ENCODE measurements at places on chromosomes 3 and 15.

GRCh38 chr3:145006271-145006670, 1034.6 kb downstream of the DIPK2A start:
- no peak for DNase-seq

DNA sequence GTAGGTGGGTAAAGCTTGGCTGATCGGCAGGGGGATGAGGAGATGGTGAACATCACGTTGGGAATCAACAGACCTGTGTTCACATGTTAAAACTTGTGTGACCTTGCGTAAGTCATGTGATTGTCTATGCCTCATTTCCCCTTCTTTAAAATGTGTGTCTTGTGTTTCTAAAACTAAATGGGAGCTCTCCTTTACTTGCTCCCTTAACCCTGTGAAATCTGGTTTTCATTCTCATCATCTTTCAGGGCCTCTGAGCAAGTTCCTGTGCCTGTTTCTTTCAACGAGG, 29.7 kb upstream of the IREB2 start:
- DNase-seq = no peak

- no peak for DNase-seq
These were observed 4.6 kb downstream of the ATP11B start for GRCh38 chr3:182797876-182798275.

- no peak for DNase-seq
These were observed 28.1 kb downstream of the CPNE4 start for GRCh38 chr3:132006605-132007204.

DNA sequence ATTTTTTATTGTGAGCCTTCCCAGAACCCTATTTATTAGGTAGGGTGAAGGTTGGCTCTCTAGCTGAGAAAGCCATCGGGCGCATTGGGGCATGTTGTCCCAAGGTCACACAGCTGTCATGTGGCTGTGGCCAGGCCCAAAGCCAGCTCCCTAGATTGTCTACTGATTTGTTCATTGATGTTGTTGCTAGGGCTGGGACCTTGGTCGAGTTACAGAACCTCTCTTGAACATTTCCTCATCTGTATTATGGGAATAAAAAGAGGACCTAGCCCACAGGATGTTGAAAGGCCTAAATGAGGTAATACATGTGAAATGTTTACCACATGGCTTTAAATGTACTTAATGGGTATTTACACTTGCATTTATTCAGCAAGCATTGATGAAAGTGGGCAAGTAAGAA, 252.5 kb downstream of the SUCLG2 start:
- DNase-seq = no peak

DNA sequence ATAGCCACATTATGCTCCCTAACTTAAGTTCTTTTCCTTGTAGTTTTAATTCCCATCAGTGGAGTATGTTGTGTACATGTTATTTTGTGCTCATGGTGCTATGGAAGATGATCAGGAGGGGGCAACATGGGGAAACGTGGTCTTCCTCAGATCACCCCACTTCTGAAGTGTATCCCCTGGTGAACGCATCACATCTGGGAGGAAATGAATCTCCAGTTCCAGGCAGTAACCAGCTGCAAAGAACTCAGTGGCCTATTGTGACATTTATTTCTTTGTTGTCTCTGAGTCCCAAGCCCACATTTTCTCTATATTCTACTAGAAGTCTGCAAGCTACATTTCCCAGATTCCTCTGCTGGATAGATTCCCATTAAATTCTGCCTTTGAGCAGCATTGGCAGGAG, 217.0 kb downstream of the SATB1 start:
- DNase-seq = no peak

DNA sequence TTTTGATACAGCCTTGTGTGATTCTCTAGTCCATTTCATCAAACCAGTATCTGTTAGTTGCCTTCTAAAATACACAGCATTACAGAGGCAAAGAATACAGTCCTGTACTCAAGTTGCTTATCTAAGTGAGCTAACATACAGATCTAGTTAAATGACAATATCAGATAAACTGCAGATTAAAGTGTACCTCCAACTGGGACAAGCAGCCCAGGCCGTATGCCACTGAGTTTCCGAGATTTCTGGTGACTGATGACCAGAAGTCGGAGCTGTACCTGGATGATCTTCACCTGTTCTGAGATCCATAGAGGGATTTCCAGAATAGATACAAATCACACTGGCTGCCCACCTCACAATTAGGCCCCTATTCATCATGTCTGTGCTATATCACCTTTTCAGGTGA, 6.3 kb upstream of the TRIM59 start:
- DNase-seq = no peak

DNA sequence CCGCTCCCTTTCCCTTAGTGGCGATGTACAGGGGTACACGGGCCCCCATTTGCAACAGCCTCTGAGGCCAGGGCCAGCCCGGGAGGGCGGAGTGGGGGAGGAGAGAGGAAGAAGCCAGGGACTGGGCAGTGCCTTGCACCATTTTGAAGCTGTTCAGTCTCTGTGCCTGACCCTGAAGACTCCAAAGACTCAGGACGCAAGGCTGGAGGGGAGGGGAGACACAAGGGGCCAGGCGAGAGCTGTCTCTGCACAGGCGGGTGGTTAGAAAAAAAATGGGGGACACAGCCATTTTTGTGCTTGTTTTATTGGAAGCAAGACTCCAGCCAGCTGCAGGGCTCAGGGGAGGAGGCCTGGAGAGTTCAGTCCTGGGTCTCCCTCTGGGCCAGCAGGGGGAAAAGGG, 1.6 kb downstream of the RPP25 start:
- no peak for DNase-seq

DNA sequence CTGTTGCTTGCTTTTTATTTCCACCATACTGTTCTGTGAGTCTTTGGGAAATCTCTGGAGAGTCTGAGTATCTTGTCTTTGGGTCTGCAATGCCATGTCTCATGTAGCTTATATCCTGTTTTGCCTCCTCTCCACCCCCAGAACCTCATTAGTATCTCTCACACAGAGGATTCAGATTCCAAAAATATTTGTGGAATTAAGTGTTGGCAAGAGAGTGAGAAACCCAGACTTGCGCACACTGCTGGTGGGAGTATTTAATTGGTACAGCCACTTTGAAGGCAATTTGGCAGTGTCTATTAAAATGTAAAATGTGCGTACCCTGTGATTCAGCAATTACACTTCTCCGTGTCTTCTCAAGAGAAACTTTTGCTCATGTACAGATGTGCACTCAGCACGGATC, 68.6 kb downstream of the ZNF621 start:
- no peak for DNase-seq

GRCh38 chr15:93987068-93987467, 244.3 kb upstream of the MCTP2 start:
- DNase-seq = no peak

GRCh38 chr3:171654809-171655208, 155.5 kb downstream of the PLD1 start:
- no peak for DNase-seq

Data from activated T-helper 1 cell treated with anti-CD3 and anti-CD28 coated beads, Interleukin-2, amount 50 U/mL, for 16 hours (primary cell).